ENCODE measurements at places on chromosomes 4 and X.
A peak's percentile ranks its signal among the peaks of the same experiment; 100 is the strongest.

- DNase-seq: no peak
These were observed 1.1 kb downstream of the CXCL1 start for GRCh38 chr4:73870260-73870659.

- no peak for DNase-seq
These were observed 735 bp downstream of the NRK start for GRCh38 chrX:105823092-105823455.

GRCh38 chr4:158865520-158866177 lies 96.8 kb downstream of the FNIP2 start:
- no peak for DNase-seq

- no peak for DNase-seq
These were observed 6.7 kb downstream of the GPR34 start for GRCh38 chrX:41695426-41695825.

DNA sequence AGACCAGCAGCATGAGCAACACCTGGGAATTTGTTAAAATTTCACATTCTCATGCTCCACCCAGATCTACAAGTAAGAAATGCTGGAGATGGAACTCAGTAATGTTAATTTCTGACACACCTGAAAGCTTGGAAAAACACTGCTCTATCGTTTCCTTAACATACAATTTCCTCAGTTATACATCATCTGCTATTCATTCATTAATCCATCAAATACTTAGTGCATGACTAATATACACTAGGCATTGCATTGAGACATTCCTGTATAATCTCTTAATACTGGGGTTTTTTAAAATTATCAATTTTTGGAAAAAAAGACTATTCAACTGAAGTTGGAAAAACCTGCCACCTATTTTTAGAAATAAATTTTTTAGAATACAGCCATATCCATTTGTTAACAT lies 106.1 kb downstream of the CHM start:
- DNase-seq: no peak

DNA sequence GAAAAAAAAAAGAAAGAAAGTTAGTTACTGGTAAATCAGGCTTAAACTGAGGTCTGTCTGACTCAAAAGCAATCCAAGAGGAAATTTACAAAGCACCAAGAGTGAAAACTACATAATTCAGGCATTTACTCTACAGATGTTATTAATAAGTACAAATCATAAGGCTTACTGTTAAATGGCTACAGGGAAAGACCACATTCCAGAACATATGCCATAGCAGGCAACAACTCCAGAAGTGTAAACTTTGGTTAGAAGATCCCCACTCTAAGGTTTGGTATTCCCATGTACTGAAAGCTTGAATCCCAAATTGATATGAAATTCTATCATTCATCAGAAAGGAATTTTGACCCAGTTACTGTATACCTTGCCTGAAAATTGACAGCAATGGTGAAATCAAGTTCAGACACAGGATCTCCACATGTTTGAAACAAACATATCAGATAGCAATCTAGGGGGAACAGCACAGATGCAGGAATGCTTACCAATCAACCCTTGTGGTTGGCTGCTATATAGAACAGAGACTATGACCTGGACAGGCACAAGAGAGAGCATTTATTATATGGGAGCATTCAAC lies 6.6 kb downstream of the USP26 start:
- no peak for DNase-seq

DNA sequence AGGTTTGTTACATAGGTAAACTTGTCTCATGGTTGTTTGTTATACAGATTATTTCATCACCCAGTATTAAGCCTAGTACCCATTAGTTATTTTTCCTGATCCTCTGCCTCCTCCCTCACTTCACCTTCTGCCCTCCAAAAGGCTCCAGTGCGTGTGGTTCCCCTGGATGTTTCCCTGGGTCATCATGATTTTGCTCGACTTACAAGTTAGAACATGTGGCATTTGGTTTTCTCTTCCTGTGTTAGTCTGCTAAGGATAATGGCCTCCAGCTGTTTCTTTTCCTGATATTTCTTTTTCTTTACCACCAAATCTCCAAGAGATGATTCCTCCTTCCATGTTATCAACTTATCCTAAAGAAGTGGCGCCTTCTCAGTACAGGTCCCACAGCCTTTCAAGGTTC lies 543.1 kb upstream of the ADGRL3 start:
- DNase-seq: no peak

DNA sequence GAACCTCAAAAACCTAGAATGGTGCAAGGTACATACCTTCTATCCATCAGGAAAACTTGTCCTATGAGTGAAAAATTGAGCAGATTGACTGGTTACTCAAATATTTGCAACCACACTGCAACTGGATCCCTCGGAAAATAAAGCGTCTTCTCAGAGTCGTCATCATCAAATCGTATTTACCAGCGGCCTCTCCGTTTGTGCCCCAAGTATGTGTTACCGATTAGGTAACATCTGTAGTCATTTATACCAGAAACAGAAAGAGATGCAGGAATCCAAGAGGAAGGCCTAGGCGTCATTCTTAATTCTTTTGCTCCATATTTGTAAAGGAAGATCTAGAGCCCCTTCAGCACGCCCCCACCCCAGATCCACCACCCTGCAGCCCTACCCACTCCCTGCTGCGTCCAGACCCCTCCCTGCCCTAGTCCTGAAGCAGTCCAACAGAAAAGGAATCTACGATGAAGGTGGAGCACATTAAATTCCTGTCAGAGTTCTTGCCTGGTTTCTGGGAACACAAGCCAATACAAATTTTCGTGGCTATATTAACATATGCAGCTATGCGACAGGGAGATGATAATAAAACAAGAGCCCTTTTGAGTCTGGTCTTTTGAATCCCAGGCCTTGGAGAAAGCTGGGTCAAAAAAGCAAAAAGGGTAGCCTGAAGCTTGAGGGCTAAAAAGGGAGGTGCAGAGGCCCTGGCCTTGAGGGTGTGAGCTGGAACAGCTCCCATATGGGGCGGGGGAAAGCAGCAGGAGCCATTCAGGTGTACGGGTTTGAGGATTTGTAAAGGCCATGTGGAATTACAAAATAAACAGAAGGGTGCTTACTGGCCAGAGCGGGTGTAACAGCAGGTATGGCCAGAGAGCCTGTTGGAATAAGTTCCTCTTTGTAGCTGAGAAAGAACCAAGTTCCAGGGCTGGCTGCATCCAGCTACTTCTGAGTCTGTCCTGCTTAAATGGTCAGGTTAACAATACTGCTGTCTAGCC lies 77.0 kb downstream of the ZNF827 start:
- no peak for DNase-seq

GRCh38 chr4:150890246-150890645 lies 124.8 kb downstream of the LRBA start:
- no peak for DNase-seq

DNA sequence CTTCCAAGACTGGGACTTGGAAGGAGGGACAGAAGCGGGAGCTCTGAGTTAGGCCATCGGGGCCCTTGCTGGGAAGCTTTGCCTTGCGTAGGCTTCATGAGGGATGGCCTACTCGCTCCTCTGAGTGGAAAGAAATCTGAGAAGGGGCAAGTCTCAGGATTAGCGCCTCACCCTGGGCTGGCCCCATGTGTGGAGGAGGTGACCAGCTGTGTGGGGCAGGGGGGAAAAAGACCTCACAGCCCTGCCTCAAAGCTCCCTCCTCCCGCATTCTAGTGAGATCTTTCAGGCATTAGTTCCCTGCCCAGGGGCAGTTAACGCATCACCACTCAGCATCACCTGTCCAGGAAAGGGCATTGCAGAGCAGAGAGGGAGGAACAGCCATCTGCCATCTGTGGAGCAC lies 156.1 kb downstream of the ENPP6 start:
- no peak for DNase-seq

DNA sequence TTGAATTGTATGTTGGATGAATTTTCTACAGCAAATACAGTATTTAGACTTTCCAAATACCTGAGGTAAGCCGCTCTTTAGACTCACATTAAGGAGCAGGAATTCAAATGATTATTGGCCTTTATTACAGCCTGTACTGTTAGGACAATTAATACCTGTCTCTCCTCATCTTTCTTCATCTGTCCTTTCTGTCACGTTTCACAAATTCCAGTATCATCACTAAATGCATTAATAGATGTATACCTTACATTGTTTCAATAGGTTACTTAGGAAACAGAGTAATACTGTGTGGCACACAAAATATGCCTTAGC lies 1.2 kb downstream of the FAM241A start:
- DNase-seq: peak; percentile 9

DNA sequence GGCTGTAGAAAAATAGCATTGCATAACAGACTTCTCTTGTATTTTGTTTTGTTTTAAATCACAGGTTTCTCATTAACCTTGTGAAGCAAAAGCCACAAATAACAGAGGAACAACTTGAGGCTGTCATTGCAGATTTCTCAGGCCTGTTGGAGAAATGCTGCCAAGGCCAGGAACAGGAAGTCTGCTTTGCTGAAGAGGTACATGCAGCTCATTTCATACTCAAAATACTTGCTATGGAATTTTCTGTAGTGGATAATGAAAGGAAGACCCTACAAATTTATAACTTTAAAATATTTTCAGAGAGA lies 17.6 kb downstream of the AFP start:
- DNase-seq: no peak

DNA sequence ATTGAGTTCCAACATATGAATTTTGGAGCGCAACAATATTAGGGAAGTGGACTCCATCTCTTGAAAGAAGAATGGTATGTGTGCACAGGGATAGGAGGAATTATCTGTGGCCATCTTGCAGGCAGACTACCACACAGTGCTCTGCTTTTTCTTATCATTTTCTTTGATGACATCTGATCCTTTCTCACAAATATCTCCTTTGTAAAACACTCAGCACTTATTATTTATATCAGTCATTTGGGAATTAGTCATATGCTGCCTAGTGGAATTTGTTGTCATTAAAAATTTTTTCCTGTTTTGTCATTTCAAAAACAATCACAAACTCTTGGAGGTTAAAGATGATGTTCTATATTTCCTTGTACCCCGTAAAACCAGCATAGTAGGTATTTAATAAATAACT lies 444.3 kb upstream of the ATOH1 start:
- DNase-seq: no peak

GRCh38 chrX:38668771-38669170 lies 107.4 kb downstream of the TSPAN7 start:
- DNase-seq: no peak

- DNase-seq: no peak
These were observed 69.9 kb upstream of the FBXW7 start for GRCh38 chr4:152605641-152606335.

- DNase-seq: no peak
These were observed 826.1 kb downstream of the STPG2 start for GRCh38 chr4:97317201-97317600.

DNA sequence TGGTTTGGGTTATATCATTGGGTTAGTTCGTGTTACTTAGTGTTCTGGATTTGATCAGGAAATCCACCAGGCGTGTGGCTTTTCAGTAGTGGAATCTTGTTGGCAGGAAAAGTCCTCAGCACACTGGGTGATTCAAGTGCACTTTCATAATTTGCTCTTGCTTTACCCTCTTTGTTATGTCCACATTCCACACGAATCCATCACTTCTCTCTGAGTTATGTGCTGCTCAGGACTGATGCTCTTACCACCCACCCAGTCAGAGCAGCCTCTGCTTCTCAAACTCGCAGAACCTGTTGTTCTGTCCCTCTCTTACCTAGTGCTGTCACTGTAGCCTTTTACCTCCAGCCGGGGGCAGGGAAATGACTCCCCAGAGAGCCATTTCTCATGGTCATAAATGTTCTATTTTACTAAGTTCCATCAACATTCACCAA lies 37.2 kb upstream of the SCRG1 start:
- DNase-seq: no peak

- DNase-seq: no peak
These were observed 208.1 kb upstream of the EOLA2 start for GRCh38 chrX:150146271-150146896.

DNA sequence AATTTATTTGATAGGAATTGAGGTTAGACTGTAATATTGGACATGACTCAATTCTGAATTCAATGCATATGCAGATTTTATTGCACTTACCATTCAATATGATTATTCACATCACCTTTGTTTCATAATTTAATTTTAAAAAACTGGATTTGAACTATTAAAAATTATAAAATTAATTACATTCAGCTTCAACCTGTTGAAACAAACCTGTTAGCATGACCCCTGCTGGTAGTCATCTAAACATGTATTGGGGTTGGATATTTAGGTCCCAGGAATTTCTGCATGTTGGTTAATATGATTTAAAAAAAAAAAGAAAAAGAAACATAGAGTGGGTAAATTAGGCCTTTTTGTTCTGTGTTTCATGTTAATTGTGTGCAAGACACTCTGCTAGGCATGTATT lies 85.9 kb downstream of the ARSJ start:
- DNase-seq: peak; percentile 12

DNA sequence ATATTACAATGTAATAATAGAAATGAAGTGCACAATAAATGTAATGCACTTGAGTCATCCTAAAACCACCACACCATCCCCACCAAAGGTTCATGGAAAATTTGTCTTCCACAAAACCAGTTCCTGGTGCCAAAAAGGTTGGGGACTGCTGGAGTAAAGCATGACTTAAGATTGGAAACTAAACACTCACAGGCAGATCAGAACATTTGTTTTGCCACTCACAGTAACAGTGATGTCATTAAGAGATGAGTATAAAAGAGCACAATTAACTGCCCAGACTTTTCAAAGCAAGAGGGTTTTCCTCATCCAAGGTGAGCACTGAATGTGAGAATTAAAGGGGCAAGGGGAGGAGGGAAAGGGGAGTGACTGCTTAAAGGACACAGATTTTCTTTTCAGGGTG lies 35.6 kb downstream of the MAP7D3 start:
- no peak for DNase-seq

DNA sequence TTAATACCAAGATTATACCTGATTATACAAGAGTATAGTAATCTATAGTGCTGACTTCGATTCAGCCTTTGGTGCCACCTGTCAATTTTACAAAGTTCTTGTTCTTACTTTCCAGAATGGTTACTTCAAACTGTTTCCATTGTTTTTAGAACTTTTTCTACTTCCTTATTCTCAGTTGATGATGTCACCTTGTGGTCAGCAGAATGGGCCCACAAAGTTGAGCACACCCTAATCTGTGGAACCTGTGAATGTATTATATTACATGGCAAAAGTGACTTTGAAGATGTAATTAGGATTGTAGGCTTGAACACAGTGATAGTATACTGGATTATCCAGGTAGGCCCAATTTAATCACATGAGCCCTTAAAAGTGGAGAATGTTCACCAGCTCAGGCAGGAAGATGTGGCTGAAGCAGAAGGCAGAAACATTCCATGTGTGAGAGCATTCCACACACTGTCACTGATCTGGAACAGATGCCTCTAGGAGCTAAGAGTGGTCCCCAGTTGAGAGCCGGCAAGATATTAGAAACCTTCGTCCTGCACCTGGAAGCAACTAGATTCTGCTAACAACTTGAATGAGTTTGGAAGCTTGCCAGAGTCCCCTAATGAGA lies 6.3 kb upstream of the SGMS2 start:
- peak; percentile 53 for DNase-seq

DNA sequence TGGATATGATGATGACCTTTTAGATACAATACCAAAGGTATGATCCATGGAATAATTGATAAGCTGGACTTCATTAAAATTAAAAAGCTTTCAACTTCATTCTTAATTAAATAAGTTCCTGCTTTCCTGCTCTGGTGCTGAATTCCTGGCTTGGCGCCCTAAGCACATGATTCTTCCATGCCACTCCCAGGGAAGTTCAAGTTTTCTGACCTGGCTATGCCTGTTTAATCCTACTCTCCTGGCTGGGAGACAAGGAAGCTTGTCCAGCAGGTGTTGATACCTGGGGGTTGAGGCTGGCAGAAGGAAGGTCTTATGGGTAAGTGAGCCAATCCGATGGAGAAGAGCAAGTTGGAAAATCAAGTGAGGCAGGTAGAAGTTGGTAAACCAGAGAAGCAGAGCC lies 24.3 kb downstream of the XKRX start:
- no peak for DNase-seq
